ENCODE measurements at places on chromosomes 12 and 14.
A peak's percentile ranks its signal among the peaks of the same experiment; 100 is the strongest.

- DNase-seq: no peak
These were observed 727.0 kb downstream of the C12orf50 start for GRCh38 chr12:87302126-87302745.

GRCh38 chr12:27999521-27999920 is 27.0 kb upstream of the PTHLH start:
- no peak for DNase-seq

DNA sequence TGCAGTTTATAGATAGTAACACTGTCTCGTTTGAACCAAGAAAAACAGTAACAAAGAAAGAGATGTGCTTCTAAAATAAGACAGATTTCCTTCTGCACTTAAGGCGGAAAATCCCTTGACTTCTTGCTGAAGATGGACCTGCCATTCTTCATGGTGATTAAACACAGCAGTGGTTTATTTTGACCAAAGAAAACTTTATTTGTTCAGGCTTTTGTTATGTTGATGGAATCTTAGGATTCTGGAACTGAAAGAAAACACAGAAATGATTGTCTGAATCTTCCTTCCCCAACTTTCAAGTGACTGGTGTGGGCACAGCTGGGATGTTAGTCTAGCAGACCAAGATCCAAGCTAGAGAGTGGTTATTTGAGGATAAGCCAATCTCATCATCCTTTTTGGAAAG is 72.2 kb downstream of the DACT1 start:
- DNase-seq: no peak

DNA sequence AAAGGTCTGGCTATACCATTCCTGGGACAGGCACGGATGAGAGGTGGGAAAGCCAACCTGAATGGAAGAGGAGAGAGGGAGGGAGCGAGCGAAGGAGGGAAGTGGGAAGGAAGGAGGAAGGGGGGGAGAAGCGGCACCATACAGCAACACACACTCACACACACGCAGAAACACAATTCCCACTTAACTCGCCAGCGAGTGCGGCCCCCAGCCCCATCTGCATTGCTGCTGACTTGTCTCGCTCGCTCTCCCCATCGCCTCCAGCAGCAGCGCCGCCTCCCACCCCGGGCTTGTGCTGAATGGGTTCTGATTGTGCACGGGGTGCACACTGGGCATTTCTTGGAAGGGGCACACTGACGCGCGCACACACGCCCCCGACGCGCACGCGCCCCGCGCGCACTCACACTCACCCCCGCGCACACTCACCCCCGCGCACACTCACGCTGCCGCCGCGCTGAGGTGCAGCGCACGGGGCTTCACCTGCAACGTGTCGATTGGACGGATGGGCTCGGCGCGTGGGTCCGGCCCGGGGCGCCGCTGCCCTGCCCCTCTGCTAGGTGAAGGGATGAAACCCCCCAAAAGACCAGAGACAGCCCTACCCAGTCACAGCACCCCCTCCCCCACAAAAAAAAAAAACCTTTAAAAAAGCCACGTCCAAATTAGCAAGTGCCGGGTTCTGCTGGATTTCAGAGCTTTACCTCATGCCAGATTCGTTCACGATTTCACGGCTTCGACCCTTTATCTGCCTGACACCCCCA is 685 bp downstream of the GRIN2B start:
- DNase-seq: no peak

GRCh38 chr14:90758959-90759358 is 57.3 kb downstream of the TTC7B start:
- no peak for DNase-seq

GRCh38 chr14:60197629-60198303 is 32.6 kb upstream of the DHRS7 start:
- DNase-seq: no peak

DNA sequence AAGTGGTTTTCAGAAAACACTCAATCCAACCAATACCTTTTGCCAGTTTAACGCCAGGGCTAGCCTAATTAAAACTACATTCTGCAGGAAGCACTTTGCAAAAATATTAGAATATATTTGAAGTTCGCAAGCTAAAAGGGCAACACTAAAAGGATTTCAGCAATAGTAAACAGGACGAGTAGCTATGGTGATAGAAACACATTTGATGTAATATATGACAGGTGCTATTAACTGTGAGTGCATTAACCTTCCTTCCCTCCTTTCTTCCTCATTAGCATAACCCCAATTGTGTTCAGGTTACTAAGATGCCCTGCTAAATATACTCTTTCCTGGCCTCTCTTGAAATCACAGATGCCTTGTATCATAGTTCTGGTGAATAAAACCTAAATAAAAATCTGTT is 85.6 kb upstream of the TMCC3 start:
- DNase-seq: no peak

DNA sequence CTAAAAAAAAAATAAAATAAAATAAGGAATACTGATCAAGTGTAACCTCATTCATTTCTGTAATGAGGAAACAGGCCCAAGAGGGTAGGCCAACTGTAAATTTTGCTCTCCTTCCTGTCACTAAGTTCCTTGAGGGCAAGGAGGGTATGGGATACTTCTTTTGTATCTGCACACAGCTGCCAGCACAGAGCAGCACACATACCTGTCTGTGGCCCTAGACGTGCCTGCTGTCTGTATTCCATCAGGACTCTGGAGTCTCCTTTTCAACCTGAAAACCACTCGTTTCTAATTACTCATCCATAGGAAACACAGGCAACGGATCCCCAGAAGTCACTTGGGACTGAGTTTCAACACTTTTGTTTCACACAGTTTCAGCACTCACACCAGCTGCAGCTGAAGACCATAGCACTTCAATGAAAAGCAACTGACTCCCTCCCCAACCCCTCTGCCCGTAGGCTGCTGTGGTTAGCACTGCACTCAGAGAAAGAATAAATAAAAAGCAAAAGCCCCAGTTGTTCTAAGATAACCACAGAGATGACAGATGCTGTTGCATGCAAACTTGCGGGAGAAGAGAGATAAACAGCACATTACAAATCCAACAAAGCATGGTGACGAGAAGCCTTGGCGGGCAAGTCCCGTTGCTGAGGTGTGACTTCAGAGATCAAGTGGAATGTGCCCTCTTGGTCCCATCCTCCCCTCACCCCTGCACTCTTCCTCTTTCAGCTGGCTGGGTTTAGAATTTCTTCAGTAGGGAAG is 24.9 kb downstream of the CRACR2A start:
- DNase-seq: peak; percentile 40

DNA sequence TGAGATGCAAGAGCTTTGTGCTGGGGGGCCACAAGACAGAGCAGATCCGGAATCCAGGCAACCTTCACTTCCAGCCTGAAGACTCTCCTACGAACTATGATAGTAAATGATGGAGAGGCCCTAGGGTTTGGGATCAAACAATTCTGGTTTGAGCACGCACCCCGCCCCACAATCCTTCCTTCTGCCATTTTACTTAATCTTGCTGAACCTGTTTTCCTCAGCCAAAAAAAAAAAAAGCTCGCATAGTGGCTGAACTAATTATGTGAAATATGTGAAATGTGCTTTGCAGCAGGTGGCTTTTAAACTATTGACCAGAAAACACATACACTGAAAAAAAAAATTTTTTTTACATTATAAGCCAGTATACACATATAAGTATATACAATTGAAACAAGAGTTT is 667 bp upstream of the ITFG2 start:
- DNase-seq: no peak

GRCh38 chr14:36662258-36662542 is 540 bp downstream of the PAX9 start:
- DNase-seq: no peak

- DNase-seq: no peak
These were observed 925 bp upstream of the MIPOL1 start for GRCh38 chr14:37196604-37197420.

GRCh38 chr14:68568907-68569897 is 223.7 kb downstream of the ZFP36L1 start:
- no peak for DNase-seq

- DNase-seq: peak; percentile 60
These were observed 15.8 kb upstream of the CPNE8 start for GRCh38 chr12:38921025-38921677.

- DNase-seq: no peak
These were observed 188.9 kb downstream of the RAD51B start for GRCh38 chr14:68008491-68008890.

DNA sequence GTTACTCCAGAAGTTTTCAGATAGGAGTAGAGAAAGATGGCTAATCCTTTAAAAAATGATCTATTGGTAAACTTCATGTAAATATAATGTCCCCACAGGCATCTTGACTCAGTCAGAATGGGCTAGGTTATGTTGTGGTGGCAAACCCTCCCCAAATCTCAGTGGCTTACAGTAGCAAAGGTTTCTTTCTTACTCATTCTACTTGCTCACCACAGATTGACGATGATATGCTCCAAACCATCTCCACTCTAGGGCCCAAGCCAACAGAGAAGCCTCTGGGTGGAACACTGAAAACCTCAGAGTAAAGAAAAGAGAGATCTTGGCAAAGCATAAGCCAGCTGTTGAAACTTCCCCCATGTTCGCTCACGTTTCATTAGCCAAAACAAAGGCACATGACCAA is 146.4 kb downstream of the EMP1 start:
- DNase-seq: no peak

DNA sequence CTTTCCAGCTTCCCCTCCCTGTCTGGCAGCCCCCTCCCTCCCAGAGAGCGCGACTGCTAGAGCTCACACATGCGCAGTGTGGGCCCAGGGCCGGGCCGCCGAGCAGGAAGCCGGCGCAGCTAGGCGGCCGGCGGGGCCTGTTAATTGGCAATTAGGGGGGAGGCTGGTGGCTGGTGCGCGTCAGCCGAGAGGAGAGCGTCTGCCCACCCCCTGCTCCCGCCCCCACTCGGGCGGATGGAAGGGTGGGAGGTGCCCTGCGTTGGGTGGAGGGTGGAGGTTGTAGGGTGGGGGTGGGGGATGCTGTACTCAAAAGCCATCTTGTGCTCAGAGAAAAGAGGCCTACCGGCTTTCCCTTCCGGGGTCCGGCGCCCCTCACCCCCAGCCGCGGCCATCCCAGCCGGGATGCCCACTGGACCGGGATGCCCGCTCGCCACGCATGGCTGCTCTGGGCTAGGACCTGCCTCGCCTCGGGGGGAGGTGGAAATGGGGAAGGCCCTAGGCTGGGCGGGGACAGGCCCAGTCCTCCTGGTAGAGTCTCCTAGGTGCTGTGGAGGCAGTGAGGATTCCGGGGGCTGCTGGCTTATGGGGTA is 9.2 kb downstream of the HOXC8 start:
- peak; percentile 98 for DNase-seq

GRCh38 chr14:29893989-29894388 is 33.7 kb downstream of the PRKD1 start:
- peak; percentile 13 for DNase-seq

- no peak for DNase-seq
These were observed 171.6 kb downstream of the FBXL14 start for GRCh38 chr12:1422604-1423315.

GRCh38 chr12:112839386-112839972 is 47.9 kb downstream of the RPH3A start:
- DNase-seq: no peak

DNA sequence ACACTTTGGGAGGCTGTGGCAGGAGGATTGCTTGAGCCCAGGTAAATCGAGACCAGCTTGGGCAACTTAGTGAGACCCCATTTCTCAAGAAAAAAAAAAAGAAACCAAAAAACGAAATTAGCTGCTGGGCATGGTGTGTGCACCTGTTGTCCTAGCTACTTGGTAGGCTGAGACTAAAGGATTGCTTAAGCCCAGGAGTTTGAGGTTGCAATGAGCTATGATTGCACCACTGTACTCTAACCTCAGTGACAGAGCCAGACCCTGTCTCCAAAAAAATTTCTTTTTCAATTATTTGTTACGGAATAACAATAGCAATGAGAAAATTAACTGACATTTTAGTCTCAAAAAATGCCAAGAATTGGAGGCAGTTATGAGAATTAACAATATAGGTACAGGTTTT is 128.0 kb downstream of the CCDC91 start:
- DNase-seq: no peak

GRCh38 chr14:97802430-97803373 is 1005.5 kb downstream of the VRK1 start:
- no peak for DNase-seq

GRCh38 chr14:37615582-37616289 is 20.3 kb downstream of the TTC6 start:
- no peak for DNase-seq

DNA sequence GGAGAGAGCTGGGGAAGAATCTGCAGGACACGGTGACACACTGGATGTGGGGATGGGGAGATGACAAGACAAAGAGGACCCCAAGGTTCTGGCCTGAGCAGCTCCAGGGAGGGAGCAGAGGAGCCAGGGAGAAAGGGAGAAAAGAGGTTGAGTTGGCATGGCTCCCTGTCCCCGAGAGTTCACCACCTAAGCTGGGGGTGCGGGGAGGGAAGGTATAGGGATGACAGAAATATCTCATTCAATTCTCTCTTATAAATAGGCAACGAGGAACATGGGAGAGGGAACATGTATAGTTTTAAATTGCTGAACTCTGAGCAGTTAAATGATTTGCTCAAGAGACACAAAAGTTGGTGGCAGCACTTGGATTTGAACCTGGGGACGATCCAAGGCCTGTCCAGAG is 85.1 kb downstream of the CMKLR1 start:
- DNase-seq: no peak

DNA sequence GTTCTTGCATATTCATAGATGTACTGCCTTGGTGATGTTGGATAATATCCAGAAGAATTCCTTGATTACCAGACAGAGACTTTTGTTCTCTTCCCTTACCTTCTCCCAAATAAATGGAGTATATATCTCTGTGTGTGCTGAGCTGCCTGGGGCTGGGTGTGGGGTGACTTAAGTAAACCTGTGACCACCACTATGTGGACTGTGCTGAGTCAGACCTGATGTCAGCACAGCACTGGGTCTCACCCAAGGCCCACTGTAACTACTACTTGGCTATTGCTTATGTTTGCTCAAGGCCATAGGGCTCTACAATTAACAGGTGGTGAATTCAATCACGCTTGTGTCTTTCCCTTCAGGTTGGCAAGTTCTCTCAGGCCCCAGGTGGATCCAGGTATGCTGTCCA is 145.7 kb upstream of the MDGA2 start:
- DNase-seq: no peak

GRCh38 chr12:89765959-89766824 is 57.6 kb upstream of the ATP2B1 start:
- DNase-seq: no peak

DNA sequence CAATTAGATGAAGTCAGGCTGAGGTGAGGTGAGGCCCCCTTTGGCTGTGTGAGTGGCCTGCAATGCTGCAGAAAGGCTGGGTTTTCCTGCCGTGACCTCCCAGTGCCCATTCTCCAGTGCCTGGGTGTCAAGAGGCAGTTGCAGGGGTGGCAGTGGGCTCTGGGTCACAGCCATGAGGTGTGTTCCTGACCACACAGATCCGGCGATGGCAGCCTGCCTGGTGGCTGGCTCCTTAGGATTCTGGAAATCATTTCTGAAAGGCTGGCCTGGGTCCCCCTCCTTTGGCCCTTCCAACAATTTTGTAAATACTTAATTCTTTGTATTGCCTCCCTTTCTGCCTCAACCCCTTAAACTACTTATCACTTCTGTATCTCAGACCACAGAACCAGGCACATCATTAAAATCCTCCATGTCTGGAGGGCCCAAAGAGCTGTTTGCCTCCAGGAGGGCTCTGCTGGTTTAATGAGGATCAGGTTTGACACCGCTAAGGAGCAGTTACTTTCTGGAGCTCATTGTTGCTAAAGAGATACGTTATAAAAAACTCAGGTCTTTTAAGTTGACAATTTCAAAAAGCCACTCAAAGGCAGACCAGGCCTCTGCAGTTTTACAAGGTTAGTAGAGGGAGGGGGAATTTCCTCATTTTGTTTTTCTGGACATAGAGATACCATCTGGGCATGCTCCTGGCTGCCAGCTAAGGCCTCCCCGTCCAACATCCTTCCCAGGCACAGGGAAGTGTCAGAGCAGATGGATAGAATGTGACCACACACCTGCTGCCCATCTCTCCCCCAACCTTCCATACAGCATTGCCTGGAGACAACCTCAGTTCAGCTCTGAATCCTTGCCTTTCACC is 204.4 kb downstream of the FOXN3 start:
- no peak for DNase-seq
